ACHN (cell line): ENCODE measurements at places on chromosomes 5 and 9.

GRCh38 chr9:4131946-4132345, 167.9 kb downstream of the GLIS3 start:
- DNase-seq: no peak

- no peak for DNase-seq
Measured at GRCh38 chr9:137406085-137406760, 16.7 kb downstream of the EXD3 start.

GRCh38 chr5:9545992-9546851, at the start of gene SEMA5A:
SEMA5A (minus strand) TSS chr5:9546075; CDS start chr5:9379946, 166,129 bp downstream.
- peak; percentile 47 for DNase-seq

DNA sequence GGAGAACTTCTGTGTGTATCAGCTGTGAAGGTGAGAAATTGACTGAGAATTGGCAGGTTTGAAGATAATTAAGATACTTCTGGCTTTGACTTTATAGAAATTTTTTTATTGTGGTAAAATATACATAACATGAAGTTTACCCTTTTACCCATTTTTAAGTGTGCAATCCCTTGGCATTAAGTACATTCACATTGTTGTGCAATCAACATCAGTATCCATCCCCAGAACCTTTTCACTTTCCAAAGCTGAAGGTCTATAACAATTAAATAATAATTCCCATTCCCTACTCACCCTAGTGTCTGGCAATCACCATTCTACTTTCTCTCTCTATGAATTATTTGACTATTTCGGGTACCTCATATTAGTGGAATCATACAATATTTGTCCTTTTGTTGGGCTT, 69.9 kb downstream of the ACTBL2 start:
- no peak for DNase-seq

GRCh38 chr5:141878186-141878710, at the start of gene PCDH1:
PCDH1 (minus strand) TSS chr5:141878410; CDS start chr5:141878262, 148 bp downstream.
- peak; percentile 28 for DNase-seq

GRCh38 chr5:35884773-35885172, 28.1 kb downstream of the IL7R start:
- no peak for DNase-seq

DNA sequence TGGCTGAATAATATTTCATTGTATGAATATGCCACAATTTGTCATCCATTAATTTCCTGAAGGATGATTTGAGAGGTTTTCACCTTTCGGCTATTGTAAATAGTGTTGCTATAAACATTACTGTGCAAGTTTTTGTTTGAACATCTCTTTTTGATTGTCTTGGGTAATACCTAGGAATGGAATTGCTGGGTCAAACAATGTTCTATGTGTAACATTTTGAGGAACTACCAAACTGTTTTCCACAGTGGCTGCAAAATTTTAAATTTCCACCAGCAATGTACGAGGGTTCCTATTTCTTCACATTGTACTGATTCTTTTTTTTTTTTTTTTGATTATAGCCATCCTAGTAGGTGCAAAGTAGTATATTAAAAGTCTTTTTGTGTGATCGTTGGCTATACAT, 63.8 kb upstream of the ANKH start:
- DNase-seq: no peak

GRCh38 chr5:163505049-163505367, 411 bp upstream of the MAT2B start:
- DNase-seq: no peak

DNA sequence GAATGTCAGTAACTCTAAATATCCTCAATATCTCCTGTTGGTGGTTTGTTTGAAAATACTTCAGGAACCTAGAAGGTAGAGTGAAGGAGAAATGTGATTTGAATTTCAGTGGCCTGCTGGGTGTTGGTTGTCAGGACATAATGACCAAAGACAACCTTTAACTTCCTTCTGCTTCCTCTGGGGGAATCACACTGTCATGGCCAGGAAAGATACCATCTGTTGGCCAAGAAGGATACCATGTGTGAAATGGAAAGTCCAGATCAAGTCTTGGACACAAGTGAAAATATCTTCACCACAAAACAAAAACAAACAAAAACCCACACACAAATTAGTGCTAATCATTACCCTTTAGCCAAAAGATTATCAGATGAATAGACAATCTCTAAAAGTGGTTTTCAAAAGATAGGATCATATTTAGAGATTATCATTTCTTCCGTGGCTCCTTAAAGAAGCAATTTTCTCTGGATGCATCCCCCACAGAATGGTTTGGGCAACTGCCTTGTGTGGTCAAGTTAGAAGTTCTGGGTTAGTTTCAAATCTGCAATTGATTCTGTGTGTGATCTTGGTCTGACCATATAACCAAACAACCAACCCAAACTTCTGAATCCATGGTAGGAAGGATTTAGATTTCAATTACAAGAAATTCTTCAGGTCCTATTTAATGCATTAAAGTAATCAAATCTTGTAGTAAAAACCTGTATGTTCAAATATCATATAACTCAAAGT, 1.6 kb downstream of the C1QTNF3 start:
- no peak for DNase-seq

DNA sequence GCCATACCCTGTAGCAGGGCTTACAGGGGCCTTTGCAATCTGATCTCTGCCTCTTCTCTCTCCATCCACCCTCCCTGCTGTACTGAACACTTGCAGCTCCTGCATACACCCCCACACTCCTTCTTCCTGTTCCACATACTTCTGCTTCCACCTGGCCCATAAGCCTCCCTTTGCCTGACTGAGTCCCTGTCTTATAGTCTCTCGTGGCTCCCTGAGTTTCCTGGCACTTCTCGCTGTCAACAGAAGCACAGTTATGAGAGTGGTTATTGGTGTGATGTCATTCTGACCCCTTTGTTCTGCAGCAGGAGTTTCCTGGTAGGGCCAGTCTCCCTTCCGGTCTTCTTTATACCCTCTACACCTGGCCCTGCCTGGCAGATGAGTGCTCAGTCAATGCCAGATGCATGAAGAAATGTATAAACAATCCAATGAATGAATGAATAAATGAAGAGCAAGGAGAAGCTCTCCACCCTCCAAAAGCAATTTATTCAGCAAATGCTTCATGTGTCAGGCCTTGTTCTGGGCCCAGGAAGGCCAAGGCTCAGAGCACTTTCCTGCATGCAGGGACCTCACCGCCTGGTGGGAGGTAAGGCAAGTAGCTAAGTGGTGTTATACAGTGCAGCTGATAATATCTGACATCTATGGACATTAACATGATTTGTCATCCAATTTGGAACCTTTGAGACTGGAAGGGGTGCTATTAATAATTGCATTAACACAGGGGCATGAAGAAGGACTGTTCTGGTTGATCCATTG, 20.5 kb upstream of the CSF1R start:
- no peak for DNase-seq

DNA sequence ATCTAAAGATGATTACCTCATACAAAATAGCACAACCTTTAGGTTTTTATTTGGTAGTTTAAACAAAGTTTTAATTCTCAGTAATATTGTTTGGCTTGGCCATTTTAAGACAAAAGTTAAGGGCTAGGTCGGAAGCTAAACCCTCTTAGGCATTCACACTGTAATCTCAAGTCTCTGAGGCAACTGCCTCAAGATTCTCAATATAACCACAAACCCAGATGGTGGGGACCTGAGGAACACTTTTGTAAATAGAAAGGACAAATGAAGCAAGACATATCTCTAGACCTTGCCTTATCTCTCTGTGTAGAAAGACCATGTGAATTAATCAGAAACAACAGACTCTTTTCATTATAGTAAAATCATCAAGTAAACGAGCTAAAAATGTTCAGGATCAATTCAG, 500.2 kb upstream of the CDH6 start:
- no peak for DNase-seq

- peak; percentile 5 for DNase-seq
Measured at GRCh38 chr5:134784241-134784920, 25.8 kb downstream of the DDX46 start.
